ENCODE measurements at places on chromosomes 7 and 10.

GRCh38 chr7:80357530-80357929 lies 154.3 kb downstream of the GNAT3 start:
- peak; percentile 61 for DNase-seq

DNA sequence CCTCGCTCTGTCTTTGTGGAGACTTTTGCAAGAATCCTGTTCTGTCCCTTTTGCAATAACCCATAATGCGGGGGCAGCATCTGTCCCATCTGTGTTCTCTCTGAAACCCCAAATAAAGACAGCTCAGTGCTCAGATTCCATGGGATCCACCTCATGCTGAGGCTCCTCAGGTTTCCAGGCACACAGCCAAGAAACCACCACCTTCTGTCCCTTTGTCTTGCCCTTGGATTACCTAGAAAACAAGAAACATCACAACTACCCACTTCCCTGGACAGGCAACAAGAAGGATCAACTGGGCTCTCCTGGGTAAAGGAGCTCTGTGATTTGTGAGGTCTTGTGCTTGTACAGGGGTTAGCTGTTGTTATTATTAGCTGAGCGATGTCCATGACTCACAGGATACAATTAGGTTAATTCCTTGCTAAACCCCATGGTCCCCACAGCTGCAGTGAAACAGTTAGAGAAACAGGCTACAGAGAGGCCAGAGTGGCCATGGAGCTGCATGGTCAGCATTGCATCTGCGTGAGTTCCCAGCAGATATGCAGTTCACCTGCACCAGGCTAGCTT lies 50.2 kb downstream of the CXCL12 start:
- peak; percentile 46 for DNase-seq

DNA sequence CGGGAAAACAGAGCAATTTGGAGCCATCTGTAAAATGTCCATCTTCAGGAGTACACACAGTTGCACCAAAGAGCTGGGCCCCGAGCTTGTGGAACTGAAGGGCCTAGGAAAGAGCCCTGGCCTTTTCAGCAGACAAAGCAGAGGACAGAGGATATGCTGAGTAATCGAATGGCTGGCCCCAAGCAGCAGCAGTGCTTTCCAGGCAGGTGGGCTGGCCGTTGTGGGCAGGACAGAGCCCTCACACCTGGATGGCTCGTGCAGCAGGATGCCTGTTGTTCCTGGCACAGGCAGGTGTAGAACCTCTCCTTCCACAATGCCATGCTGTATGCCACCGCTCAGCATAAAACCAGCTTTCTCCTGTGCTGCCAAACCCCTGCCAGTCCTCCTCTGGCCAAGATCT lies 32.5 kb upstream of the TNS3 start:
- no peak for DNase-seq

GRCh38 chr7:150801946-150802771 lies 1.6 kb downstream of the TMEM176A start:
- no peak for DNase-seq

DNA sequence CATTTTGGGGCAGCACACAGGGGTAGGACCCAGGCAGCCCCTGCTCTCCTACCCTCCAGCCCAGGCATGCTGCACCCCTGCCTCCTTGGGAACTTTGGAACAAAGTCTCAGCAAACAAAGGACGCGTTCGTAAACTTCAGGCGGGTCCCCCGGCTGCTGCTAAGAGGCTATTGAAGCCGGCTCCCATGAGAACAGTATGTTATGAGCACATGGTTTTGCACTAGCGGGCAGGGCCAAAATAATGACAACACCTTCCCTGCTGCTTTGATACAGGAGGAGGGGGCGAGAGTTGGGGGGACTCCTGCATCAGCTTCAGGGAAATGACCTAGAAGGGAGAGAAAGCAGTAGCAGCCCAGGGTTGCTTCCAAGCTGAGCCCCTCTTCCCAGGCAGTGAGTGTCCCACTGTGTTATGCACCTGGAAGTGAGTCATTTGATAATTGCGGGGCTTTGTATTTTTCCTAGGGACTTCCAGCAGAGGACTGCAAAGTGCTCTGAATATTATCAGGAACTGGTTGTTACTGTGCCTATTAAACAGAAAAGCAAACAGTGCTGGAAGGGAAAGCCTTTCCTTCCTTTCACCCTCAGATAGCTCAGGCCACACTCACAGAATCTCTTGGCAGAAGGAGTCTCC lies 6.9 kb downstream of the ITPRIP start:
- peak; percentile 74 for DNase-seq

GRCh38 chr10:93150289-93150688 lies 76.6 kb downstream of the CYP26A1 start:
- DNase-seq = peak; percentile 21

- DNase-seq = peak; percentile 81
These were observed 73.6 kb downstream of the SNX10 start for GRCh38 chr7:26365077-26365900.

- peak; percentile 69 for DNase-seq
These were observed 53.3 kb upstream of the PPIF start for GRCh38 chr10:79293841-79294581.

GRCh38 chr10:27696466-27696865 lies 49.2 kb downstream of the MKX start:
- DNase-seq = no peak

GRCh38 chr7:95607561-95607960 lies 11.2 kb upstream of the PDK4 start:
- DNase-seq = peak; percentile 11

All from cardiac fibroblast (primary cell).